ENCODE measurements at places on chromosomes 4 and X.
A peak's percentile ranks its signal among the peaks of the same experiment; 100 is the strongest.

DNA sequence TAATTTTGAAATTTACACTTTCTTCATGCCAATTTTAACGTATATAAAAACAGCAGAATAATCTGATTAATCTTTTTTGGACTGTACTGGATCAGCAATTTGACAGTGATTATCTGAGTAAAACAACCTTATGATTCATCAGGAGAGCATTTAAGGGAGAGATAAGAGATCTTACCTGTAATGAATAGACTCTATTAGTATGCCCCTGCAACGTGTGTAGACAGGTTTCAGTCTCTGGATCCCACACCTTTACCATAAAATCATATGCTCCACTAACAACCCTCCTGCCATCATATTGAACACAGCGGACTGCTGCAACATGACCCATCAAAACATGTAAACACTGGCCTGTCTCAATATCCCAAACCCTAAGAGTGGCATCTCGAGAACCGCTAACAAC lies 210.1 kb downstream of the FBXW7 start:
- DNase-seq, result no peak

- no peak for DNase-seq
Observed at GRCh38 chrX:70960730-70961129, 29.8 kb upstream of the SLC7A3 start.

DNA sequence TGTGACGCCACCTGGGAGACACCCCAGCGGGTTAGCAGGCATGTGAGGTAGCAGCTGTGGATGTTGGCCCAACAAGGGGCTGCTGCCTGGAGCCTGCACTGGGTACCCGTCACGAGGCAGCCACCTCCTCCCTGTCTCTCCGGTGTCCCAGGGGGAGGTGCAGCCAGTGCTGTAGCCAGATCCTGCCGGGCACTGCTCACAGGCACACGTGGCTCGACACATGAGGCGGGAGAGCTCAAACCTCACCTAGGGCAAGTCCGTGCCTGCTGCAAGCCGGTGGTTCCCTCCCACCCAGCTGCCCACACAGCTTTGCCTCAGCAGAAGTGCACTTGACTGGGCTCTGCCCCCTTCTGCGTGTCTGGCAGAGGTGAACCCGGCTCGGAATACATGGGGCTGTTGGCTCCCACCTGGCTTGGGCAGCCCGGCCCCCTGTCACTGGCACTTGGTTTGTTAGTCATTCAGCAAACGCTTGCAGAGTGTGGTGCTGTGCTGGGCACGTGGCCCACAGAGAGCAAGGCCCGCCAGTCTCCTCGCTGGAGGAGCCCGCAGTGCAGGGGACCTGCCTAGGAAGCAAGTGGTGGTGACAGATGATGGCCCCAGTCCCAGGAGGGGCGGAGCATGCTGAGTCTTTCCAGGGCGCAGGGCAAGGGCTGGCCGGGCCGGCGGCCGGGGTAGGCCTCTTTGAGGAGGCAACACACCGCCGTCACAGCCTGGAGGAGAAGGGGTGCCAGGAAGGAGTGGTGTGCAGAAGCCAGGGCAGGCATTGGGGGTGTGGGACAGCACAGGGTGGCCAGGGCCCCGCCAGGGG lies 10.1 kb upstream of the SH3TC1 start:
- no peak for DNase-seq

DNA sequence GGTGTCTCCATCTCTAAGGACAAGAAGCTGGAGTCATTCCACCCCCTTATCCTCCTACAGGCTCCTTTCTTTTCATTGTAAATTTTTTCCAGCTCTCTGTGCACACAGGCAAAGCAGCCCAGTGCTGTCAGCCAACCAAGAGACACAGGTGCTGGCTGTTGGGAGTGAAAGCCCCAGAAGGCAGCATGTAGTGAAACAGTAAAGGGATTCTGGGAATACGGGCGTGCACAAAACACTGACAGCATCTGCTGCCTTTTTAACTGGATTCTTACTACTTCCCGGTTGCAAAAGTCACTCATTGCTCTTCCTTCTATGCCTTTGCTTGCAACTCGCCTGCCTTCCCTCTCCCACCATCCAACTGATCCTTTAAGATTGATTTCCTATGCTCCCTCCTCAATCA lies 208.6 kb upstream of the PRPS2 start:
- DNase-seq, result no peak

GRCh38 chr4:2285613-2286381 lies 23.9 kb upstream of the MXD4 start:
- DNase-seq, result no peak

DNA sequence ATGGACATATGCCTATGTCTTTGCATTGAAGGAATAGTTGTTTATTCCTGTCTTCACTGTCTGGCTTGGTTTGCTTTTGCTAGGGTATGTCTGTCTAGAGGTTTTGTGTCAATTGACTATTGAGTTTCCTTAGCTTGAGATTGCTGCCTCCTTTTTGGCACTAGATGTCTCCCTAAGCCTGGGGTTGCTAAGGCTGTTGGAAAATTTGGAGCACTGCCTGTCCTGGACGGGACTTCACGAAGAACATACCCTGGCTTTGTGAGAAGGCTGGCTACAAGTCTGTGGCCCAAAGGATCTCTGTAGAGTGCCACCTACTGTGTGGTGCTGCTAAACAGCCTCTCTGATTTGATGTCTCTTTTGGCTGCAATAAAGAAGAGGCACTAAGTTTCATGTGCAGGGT lies 183.8 kb upstream of the NUDT10 start:
- peak; percentile 51 for DNase-seq

- DNase-seq, result no peak
Observed at GRCh38 chrX:93319609-93320008, 353.8 kb downstream of the NAP1L3 start.

GRCh38 chr4:40719008-40719623 lies 30.6 kb upstream of the NSUN7 start:
- no peak for DNase-seq

GRCh38 chr4:54423066-54423465 lies 194.0 kb downstream of the PDGFRA start:
- DNase-seq, result no peak

- DNase-seq, result no peak
Observed at GRCh38 chrX:45513042-45513441, 312.4 kb upstream of the DIPK2B start.

GRCh38 chr4:83581411-83582288 lies 45.7 kb downstream of the GPAT3 start:
- DNase-seq, result no peak

DNA sequence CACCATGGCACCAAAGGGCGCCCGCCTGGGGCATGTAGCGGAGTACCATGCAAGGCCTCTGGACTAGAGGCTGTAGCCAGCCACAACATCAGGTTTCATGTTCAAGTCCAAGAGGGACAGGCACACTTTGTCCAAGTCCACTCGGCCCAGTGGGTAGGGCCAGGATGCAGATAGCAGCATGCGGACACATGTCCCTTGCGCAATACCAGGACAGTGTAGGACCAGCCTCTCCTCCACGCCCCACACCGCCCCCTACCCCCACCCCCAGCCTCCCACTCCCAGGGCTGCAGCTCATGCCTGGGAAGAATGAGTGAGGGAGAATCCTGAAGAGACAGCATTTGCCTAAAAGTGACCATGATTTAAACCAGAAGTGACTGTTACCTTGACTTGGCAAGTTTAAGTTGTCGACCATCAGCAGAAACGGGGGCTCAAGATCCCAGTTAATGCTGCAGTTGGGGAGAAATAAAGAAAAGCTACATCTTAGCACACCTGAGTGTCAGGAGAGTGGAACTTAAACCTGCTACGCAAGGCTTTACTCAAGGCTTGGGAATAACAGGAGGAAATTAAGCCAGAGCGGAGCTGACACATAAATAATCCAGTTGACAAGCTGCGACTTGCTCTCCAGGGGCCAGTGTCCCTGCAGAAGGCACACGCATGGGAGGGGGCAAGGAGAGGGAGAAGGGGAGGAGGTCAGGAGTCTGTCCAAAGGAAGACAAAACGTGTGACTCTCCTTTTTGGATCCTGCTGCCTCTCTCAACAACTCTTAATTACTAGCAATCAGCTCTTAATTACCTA lies 221.7 kb downstream of the BCOR start:
- no peak for DNase-seq

DNA sequence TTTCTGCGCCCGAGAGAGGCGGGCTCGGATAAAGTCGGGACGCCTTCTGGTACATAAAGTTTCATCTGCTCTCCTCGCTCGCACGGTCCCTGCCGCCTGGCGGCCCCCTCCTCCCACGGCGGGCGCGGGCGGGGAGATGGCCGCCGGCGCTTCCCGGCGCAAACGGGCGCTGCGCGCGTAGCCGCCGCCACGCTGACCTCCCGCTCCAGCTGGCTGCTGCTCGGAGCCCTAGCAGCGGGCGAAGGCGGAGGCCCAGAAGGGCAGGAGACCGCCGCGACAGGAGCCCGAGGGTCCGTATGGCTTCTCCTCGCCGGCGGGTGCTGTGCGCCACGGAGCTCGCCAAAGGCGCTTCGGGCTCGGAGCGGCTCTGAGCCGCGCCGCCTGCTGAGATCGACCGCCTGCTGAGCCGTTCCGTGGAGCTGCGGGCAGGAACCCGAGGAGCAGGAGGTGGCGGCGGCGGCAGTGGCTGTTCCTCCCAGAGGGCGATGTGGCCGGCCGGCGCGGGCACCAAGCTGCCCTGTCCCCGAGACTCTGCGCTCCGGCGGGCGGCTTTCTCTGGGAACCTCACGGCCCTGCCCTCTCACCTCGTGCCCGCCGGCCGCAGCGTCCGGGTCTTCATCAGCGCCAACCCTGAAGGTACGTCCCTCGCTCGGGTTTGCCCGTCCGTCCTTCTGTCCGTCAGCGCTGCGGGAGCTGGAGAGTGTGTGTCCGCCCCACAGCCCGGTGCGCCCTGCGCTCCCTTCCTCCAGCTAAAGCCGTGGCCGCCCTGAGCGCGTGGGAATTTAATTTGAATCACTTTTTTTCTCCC lies at the start of gene NWD2:
TSS of gene NWD2 (plus strand) at position 161 of the 808 bp plus-strand sequence. CDS start at position 486, 325 bp downstream.
- DNase-seq, result peak; percentile 74

DNA sequence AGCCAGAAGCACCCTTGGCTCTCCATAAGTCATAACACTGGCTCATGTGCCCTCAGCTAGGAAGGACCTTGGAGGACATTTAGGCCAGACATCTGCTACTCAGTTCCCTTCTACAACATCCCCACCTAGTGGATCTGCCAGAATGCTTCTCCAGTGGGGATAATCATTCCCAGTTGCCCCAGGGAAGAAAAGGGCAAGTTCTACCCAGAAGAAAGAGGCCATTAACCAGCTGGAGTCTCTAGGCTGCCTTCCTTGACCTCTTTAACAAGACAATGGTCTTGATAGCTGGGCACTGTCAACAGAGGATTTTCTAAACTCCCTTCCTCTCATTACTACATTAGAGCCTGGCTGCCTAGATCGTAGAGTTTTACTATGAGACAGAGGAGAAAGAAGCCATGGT lies 42.0 kb downstream of the LGI2 start:
- DNase-seq, result peak; percentile 55
